ENCODE measurements at places on chromosomes 5 and 9.

DNA sequence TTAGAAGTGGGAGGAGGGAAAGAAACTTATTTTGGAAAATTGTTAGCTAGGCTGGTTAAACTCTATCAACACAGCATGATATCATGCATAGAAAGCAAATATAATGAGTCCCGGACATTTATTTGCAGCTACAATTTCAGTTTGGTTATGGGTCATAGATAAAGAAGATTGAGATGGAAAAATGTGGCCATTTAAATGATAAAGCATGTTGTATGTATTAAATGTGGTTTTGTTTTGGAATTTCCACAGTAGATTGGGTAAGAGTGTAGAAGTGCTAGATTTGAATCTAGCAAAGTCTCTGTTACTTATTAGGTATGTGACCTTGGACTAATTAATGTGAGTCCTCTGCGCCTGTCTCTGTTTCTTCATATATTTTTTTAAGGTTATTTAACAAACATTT, 217.4 kb downstream of the KDM4C start:
- DNase-seq, result no peak

GRCh38 chr5:83470526-83471404, 779 bp upstream of the VCAN start:
- no peak for DNase-seq

GRCh38 chr9:121671612-121672155, 20.2 kb downstream of the DAB2IP start:
- no peak for DNase-seq

DNA sequence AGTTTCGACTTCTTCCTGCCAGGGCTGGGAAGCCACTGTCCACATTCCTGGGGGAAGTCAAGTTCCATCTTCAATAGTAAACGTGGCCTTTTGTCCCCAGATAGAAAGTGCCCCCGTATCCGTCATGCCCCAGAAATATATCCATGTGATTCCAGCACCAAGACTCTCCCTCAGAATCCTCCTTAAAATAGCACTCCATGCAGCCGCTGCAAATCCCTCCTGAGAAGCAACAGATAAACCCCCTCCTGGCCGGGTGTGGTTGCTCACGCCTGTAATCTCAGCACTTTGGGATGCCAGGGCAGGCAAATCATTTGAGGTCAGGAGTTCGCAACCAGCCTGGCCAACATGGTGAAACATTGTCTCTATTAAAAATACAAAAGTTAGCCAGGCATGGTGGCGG, 126.1 kb downstream of the OLFM1 start:
- no peak for DNase-seq

DNA sequence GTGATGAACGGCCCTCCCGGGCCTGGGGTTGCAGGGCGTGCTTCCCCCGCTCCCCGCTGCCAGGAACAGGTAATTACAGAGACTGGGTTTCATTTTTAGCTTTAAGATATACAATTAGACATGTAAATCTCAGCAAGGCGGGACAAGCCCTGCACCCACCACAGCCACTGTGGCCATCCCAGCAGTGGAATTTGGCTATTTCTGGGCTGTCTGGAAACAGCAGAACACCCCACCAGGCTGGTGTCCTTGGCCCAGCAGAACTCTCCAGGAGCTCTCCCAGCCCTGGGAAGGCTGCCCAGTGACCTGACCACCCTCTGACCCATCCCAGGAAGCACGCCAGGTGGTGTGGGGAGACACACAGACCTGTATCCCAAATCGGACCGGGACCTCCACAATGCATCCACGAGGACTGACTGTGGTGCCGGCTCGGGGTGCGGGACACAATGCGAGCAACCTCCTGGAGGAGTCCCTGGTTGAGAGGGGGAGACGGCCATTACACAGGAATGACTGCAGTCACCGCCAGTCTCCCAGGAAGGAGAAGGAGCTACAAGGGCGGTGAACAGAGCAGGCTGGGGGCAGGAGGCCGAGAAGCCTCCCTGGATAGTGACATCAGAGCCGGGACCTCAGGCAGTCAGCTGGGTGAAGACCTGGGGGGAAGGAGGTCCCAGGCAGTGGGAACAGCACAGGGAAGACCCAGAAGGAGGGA, 17.3 kb downstream of the EEIG1 start:
- no peak for DNase-seq

DNA sequence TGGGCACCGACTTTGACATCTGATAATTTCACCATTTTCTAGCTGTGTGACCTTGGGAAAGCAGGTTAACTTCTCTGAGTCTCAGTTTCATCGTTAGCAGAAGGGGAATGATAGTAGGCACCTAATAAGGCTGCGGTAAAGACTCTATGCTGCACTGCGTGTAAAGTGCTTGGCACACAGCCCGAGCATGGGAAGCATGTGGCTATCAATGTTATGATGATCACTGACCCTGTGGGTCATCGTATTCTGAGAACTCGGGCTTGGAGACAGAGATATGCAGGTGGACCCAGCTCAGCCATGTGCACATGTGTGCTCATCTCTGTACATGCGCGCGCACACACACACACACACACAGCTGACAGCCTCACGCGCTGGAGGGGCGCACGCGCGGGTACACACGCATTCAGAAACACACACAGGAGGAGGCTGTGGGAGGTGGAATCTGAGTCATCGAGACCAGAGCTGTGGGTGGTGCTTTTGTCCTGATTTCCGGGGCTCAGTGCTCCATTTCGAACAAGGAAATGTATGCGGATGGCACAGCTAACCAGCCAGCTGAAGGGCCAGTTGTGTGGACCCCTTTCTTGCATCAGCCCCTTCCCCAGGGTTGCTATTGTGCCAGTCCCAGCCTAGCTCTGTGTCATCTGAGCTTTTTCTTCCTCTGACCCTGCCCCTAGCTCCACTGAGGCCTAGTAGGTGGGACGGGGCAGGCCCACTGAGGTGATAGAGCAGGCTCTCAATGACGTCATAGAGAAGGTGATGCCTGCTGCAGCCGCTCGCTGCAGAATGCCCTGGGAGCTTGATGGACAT, 11.1 kb upstream of the ARAP3 start:
- DNase-seq, result no peak
